GM23338 (cell line): ENCODE measurements at places on chromosomes 4 and X. TPM values are rescaled to one million over a fixed set of nuclear protein-coding genes. Genes with fewer than 3 reads are reported as not detected.
A peak's percentile ranks its signal among the peaks of the same experiment; 100 is the strongest.

DNA sequence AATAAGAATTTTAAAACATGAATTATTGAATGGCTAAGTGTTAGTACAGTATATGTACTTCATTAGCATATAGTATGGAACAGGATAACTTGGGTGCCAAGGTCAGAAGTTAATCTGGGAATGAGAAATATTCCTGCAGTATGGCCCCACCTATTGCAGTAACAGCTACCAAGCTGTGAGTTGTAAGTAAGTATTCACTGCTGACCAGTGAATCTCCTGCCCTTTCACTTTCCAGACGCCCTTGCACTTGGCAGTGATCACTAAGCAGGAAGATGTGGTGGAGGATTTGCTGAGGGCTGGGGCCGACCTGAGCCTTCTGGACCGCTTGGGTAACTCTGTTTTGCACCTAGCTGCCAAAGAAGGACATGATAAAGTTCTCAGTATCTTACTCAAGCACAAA is 105.1 kb downstream of the NFKB1 start:
- no peak overlapping the region for H3K4me3 ChIP-seq
- H3K36me3 ChIP-seq, result no peaks in the 10 kb centered on the region
- no peaks in the 10 kb centered on the region for H3K27me3 ChIP-seq
- no peak for DNase-seq

- H3K36me3 ChIP-seq, result no peaks in the 10 kb centered on the region; the same call in 1 of the 2 replicates
- H3K27ac ChIP-seq, result no peak overlapping the region
- no peak for DNase-seq
Observed at GRCh38 chrX:48533165-48533564, 6.3 kb upstream of the TBC1D25 start.

- H3K4me3 ChIP-seq, result peak overlapping the region; percentile 39
- peak overlapping the region; percentile 97 for H3K27ac ChIP-seq
- peak; percentile 97 for DNase-seq
- H3K4me1 ChIP-seq, result peaks cover 70% of the 10 kb centered on the region
Observed at GRCh38 chr4:183182873-183183725, 84.0 kb downstream of the WWC2 start.

DNA sequence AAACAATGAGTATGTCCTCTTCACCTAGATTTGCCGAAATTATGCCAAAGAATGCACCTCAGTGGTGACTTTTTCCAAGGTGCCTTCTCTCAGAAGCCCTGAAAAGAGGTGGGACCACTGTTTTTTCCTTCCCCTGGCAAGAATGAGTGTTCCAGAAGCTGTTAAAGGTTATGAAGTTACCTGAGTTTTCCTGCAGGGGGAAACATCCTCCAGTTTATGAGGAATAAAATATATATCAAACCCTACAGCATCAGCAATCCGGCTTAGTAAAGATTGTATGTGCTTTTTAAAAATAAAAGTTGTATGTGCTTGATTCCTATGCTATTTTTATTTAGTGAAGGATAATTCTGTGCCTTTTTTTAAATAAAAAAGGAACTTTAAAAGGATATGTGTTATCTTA is 73.3 kb downstream of the RBM46 start:
- H3K4me1 ChIP-seq, result no peaks in the 10 kb centered on the region
- no peak overlapping the region for H3K4me3 ChIP-seq
- H3K27me3 ChIP-seq, result no peaks in the 10 kb centered on the region
- peak; percentile 74 for DNase-seq
- no peak overlapping the region for H3K27ac ChIP-seq

- no peaks in the 10 kb centered on the region for H3K36me3 ChIP-seq
- H3K4me3 ChIP-seq, result no peak overlapping the region
- no peaks in the 10 kb centered on the region for H3K27me3 ChIP-seq
- DNase-seq, result peak; percentile 54
- H3K27ac ChIP-seq, result no peak overlapping the region
- H3K4me1 ChIP-seq, result 0 out of 2 replicates have a peak, but pooled peaks cover 4% of the 10 kb centered on the region
Observed at GRCh38 chr4:73308286-73308685, 49.7 kb upstream of the ANKRD17 start.

GRCh38 chr4:76696109-76696508 is 201.8 kb downstream of the SOWAHB start:
- H3K27ac ChIP-seq, result no peak overlapping the region
- no peaks in the 10 kb centered on the region for H3K36me3 ChIP-seq
- peaks cover 67% of the 10 kb centered on the region for H3K4me1 ChIP-seq

DNA sequence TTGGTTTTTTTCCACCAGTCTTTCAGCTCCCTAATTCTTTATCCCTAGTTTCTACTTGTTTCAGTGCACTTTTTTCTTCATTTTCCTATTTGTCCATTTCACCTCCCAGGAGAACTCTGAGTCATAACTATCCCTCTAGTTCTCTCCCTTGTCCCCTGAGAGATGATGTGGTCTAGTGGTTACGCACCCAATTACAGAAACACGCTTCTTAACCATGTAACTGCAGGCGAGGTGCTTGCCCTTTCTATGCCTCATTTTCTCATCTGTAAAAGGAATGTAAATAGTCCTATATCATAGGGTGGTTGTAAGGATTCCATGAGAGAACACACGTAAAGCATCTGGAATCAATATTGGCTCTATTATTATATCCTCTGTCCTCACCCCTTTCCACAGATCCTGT is 8.8 kb upstream of the GRPR start:
- no peaks in the 10 kb centered on the region for H3K27me3 ChIP-seq
- H3K4me3 ChIP-seq, result no peak overlapping the region
- no peaks in the 10 kb centered on the region for H3K4me1 ChIP-seq
- H3K36me3 ChIP-seq, result no peaks in the 10 kb centered on the region
- no peak overlapping the region for H3K27ac ChIP-seq

- H3K36me3 ChIP-seq, result peaks cover 3% of the 10 kb centered on the region; the same call in 1 of the 2 replicates
- H3K27me3 ChIP-seq, result no peaks in the 10 kb centered on the region
- H3K4me3 ChIP-seq, result no peak overlapping the region
- H3K4me1 ChIP-seq, result no peaks in the 10 kb centered on the region
Observed at GRCh38 chrX:104189837-104190236, 23.6 kb downstream of the FAM199X start.

DNA sequence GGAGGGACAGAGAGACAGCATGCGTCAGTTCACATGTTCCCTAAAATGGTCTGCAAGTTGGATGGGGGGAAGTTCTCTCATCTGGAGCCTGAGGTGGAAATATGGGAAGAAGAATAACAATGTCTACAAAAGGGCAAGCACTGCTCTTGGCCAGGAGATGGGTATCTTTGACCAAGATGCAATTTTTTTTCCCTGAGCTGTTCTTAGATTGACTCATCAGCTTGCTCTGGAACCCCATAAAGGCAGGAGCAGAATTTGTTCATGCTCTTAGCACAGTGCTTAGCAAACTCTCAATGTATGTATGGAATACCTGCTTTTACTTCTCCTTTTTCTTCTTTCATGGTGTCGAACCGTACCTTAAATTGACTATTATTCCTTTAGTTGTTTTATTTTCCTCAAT is 90.5 kb upstream of the ZNF827 start:
- H3K36me3 ChIP-seq, result no peaks in the 10 kb centered on the region
- DNase-seq, result no peak
- H3K4me1 ChIP-seq, result peaks cover 29% of the 10 kb centered on the region

DNA sequence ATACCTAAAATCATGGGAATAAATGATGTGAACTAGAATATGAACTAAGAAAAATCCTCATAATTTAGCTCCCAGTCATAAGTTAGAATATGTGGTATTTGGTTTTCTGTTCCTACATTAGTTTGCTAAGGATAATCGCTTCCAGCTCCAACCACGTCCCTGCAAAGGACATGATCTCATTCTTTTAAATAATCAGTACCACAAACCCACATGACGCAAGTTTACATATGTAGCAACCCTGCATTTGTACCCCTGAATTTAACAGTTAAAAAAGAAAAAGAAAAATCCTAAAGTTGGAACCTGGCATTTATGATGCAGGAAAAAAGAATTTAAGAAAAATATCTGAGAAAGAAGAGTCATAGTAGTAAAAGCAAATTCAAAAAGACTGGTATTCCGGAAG is 13.3 kb downstream of the UBA6 start:
- no peak overlapping the region for H3K4me3 ChIP-seq
- H3K27ac ChIP-seq, result no peak overlapping the region
- H3K27me3 ChIP-seq, result no peaks in the 10 kb centered on the region
- H3K36me3 ChIP-seq, result peaks cover 3% of the 10 kb centered on the region; the same call in 1 of the 2 replicates
- H3K4me1 ChIP-seq, result peaks cover 3% of the 10 kb centered on the region; the same call in 1 of the 2 replicates
- DNase-seq, result no peak

- H3K36me3 ChIP-seq, result no peaks in the 10 kb centered on the region
- H3K4me3 ChIP-seq, result no peak overlapping the region
- H3K4me1 ChIP-seq, result peaks cover 11% of the 10 kb centered on the region
- no peak overlapping the region for H3K27ac ChIP-seq
- no peak for DNase-seq
Observed at GRCh38 chr4:11424856-11425255, 3.8 kb downstream of the HS3ST1 start.

DNA sequence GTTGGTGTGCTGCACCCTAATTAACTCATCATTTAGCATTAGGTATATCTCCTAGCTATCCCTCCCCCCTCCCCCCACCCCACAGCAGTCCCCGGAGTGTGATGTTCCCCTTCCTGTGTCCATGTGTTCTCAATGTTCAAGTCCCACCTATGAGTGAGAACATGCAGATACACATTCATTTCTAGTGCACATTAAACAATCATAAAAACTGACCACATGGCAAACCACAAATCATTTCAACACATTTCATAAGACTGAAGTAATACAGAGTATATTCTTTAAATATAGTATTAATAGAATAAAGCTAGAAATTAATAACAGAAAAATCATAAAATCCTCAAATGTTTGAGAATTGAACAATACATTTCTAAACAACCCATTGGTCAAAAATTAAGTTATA is 34.1 kb downstream of the PRKG2 start:
- H3K27ac ChIP-seq, result no peak overlapping the region
- DNase-seq, result no peak
- H3K27me3 ChIP-seq, result no peaks in the 10 kb centered on the region
- H3K36me3 ChIP-seq, result no peaks in the 10 kb centered on the region
- no peak overlapping the region for H3K4me3 ChIP-seq

DNA sequence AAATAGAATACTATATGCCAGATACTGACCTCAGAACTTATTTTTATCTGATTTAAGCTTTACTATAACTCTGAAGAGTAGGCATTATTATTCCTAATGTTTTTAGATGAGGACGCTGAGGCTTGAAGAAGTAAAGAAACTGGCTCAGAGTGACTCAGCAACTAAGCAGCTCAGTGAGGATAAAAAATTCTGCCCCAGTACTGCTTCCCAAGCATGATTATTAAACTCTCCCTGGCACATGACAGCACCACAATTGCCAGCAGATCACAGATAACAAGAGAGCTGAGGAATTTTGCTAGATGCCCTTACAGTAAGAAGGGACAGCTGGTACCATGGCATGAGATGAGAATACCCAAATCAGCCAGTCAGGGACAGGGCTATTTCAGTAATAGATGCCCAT is 219.4 kb downstream of the NKX6-1 start:
- H3K27me3 ChIP-seq, result no peaks in the 10 kb centered on the region
- no peak overlapping the region for H3K27ac ChIP-seq

- H3K27me3 ChIP-seq, result no peaks in the 10 kb centered on the region
- H3K4me3 ChIP-seq, result no peak overlapping the region
- H3K27ac ChIP-seq, result no peak overlapping the region
- H3K36me3 ChIP-seq, result no peaks in the 10 kb centered on the region
- no peak for DNase-seq
Observed at GRCh38 chr4:16334601-16335000, 108.3 kb upstream of the TAPT1 start.

DNA sequence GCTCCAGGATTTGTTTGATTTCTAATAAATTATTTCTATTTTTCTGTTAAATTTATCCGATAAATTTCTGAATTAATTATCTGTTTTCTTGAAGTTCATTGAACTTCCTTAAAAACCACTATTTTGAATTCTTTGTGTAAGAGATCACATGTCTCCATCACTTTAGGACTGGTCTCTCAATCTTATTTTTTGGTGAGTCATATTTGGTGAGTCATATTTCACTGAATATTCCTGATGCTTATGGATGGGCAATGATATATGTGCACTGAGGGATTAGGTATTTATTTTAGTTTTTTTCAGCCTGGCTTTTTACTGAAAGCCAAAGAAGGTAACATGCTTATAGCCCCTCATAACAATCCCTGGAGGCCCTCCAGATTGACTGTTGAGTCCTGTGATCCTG is 48.5 kb upstream of the IL15 start:
- no peaks in the 10 kb centered on the region for H3K4me1 ChIP-seq
- no peak overlapping the region for H3K27ac ChIP-seq

ITGB1BP2 gene
- 3.2 and 10.9 TPM in 2 replicates for total RNA-seq

SYNPO2 gene
- 3.1 and 3.4 TPM in 2 replicates for total RNA-seq

CXCL13 gene
- not detected in 2 replicates for total RNA-seq

CRMP1 gene
- 143 and 146 TPM in 2 replicates for total RNA-seq

ETDB gene
- total RNA-seq, result not detected in 2 replicates

BTK gene
- total RNA-seq, result 0.16 and 0.31 TPM in 2 replicates
